ENCODE measurements at places on chromosomes 6 and 20.

DNA sequence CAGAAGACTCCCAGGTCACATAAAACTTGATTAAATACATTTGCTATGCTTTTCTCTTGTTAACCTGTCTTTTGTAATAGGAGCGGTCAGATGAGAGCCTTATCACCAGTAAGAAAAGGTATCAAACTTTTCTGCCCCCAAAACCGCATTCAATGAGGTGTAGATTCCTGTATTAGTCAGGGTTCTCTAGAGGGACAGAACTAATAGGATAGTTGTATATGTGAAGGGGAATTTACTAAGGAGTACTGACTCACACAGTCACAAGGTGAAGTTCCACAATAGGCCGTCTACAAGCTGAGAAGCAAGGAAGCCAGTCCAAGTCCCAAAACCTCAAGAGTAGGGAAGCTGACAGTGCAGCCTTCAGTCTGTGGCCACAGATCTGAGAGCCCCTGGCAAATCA, 32.7 kb downstream of the PTPRK start:
- DNase-seq: peak; percentile 97

GRCh38 chr20:43863821-43864544, 50.7 kb upstream of the TOX2 start:
- DNase-seq: no peak

DNA sequence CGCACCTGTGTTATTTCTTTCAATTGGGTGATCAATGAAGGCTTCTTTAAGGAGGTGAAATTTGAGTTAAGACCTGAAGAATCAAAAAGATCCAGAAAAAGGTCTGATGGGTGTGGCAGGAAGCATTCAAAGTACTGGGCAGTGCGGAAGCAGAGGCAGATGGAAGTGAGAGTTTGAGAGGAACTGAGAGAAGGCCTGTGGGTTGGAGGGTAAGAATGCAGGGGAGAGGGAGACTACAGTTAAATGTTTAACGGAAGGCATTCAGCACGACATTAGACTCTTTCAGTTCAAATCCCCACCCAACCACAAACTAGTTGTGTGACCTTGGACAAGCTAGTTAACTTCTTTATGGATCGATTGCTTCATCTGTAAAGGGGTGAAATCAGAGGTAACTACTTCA, 50.5 kb upstream of the GCM1 start:
- DNase-seq: no peak

DNA sequence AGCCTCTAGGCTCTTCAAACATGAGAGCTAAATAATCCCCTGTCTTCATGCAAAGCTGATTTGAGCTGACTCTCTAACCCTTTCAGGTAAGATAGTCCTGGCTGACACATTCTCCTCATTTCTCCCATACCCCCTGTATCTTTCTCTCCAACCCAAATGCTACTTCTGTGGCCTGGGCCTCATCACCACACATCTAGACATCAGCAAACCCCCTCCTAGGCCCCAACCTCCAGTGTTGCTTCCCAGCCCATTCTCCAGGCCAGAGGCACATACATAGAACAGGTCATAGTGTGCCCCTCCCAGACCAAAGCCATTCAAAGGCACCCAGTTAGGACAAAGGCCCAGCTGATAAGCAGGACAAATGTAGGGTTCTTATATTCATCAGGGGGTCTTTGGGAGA, 84.9 kb downstream of the ANKRD60 start:
- no peak for DNase-seq

DNA sequence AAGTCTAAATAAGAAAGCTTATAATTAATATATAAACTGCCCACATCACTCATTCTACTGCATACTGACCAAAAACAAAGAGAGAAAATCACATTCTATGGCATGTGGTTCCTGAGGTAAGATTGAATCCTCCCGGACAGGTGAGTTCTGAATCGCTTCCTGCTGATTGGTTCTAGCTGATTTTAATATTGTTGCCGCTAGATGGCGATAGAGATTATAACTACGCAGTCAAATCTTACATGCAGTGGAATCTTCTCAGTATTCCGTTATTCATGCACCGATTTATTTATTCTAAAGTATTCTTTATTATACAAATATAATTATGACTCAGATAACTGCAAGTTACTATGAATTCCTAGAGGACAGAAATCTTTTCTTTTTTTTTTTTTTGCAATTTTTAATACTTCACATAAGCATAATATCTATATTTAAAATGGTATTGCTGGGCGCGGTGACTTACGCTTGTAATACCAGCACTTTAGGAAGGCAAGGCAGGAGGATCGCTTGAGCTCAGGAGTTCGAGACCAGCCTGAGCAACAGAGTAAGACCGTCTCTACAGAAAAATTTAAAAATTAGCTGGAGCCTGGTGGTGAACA, 24.2 kb upstream of the TMX4 start:
- DNase-seq: peak; percentile 73

Measured in fibroblast of lung (primary cell).